ENCODE measurements at places on chromosomes 7 and 10.

- DNase-seq, result no peak
Observed at GRCh38 chr10:63825766-63826165, 304.6 kb downstream of the REEP3 start.

GRCh38 chr7:128734890-128735289 lies 4.3 kb upstream of the CALU start:
- DNase-seq, result no peak

DNA sequence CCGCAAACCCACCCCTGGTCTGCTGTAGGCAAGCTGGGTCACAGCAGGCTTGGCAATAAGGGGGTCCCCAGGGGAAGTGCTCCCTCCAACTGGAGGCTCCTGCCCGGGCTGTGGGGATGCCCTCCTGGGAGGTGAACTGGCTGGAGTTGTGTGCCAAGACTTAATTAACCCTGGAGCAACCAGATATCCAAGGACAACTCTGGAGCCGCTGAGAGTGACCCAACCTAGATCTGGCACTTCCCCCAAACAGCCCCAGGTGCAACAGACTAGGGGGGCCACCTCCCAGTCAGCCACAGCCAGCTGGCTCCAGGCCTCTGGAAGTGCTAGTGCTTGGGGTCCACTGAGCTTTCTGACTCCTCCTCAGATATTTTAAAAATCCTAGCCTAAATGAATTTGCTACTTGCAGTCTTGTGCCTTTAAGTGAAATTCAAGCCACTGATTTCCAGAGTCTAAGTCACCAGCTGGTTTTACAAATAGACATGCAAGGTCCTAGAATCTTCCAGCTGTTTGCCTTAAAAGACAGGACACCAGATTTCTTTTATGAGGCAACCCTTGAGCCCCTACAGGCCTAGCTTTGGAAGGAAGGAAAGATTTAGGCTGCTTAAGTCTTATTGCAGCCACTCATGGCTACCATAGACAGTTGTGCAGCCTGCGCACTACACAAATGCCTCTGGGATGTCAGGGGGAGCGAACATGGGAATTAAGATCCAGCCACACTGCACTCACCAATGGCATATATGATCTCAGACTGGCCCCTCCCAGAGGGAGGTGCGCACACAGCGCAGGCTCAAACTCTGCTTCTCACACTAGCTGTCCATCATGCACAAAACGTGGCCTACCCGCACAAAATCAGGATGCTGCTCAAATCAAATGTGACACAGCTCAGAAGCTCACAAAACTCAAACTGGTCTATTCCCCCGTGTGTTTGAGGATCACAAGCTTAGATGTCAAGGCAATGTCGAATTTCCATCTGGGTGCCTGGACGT lies 42.6 kb upstream of the MYL10 start:
- no peak for DNase-seq

GRCh38 chr7:44291733-44292419 lies 33.5 kb downstream of the CAMK2B start:
- no peak for DNase-seq

DNA sequence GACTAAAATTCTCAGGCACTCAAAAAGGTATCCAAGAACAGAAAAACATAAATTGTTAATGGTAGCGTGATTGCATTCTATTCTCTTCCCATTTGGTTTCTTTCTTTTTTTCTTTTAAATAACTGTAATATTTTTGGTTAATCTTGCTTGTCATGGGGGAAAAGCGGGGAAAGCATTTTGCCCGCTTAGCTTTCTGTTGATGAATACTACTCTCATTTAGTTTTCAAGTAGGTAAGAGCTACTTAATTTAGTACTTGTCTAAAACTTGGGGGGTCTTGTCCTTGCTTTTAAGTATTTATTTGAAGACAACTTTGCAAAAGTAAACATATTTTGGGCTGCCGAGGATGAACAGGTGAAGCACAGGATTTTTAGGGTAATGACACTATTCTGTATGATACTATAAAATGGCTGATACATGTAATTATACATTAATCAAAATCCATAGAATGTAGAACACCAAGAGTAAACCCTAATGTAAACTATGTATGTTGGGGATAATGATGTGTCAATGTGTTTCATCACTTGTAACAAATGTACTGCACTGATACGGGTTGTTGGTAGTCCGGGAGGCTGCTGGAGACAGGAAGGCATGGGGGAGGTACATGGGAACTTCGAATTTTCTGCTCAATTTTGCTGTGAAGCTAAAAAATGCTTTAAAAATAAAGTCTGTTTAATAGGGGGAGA lies 1.7 kb downstream of the TES start:
- no peak for DNase-seq

GRCh38 chr7:157964521-157964920 lies 623.1 kb downstream of the PTPRN2 start:
- DNase-seq, result no peak

DNA sequence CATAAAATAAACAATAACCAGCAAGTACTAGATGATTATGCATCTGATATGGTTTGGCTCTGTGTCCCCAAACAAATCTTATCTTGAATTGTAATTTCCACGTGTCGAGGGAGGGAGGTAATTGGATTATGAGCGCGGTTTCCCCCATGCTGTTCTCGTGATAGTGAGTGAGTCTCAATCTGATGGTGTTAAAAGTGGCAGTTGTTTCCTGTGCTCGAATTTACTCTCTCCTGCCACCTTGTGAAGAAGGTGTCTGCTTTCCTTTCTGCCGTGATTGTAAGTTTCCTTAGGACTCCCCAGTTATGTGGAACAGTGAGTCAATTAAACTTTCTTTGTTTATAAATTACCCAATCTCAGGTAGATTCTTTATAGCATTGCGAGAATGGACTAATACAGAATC lies 15.1 kb downstream of the CNTNAP2 start:
- DNase-seq, result no peak

GRCh38 chr10:45466784-45467183 lies 92.8 kb downstream of the ALOX5 start:
- no peak for DNase-seq

GRCh38 chr7:135620980-135621850 lies 41.1 kb upstream of the STMP1 start:
- DNase-seq, result no peak

- DNase-seq, result no peak
Observed at GRCh38 chr7:114426824-114427223, 12.2 kb downstream of the FOXP2 start.

Data from CD8-positive, alpha-beta T cell (primary cell).